Activated CD4-positive, alpha-beta memory T cell treated with anti-CD3 and anti-CD28 coated beads, Interleukin-2, amount 10 ng/mL, durations not matched to agents 7 days and 5 days (primary cell): ENCODE measurements at places on chromosomes 1 and 21. TPM values are rescaled to one million over a fixed set of nuclear protein-coding genes. Genes with fewer than 3 reads are reported as not detected.
A peak's percentile ranks its signal among the peaks of the same experiment; 100 is the strongest.

The TAF1A gene
- 9.1 TPM for total RNA-seq

The LRRC39 gene
- 0.60 TPM for total RNA-seq

- DNase-seq = no peak
- no peak overlapping the region for H3K27ac ChIP-seq
- no peak overlapping the region for H3K4me3 ChIP-seq
- H3K36me3 ChIP-seq = peaks cover 5% of the 10 kb centered on the region
- H3K4me1 ChIP-seq = no peaks in the 10 kb centered on the region
These were observed 18.0 kb upstream of the TMEM52 start for GRCh38 chr1:1937061-1937460.

DNA sequence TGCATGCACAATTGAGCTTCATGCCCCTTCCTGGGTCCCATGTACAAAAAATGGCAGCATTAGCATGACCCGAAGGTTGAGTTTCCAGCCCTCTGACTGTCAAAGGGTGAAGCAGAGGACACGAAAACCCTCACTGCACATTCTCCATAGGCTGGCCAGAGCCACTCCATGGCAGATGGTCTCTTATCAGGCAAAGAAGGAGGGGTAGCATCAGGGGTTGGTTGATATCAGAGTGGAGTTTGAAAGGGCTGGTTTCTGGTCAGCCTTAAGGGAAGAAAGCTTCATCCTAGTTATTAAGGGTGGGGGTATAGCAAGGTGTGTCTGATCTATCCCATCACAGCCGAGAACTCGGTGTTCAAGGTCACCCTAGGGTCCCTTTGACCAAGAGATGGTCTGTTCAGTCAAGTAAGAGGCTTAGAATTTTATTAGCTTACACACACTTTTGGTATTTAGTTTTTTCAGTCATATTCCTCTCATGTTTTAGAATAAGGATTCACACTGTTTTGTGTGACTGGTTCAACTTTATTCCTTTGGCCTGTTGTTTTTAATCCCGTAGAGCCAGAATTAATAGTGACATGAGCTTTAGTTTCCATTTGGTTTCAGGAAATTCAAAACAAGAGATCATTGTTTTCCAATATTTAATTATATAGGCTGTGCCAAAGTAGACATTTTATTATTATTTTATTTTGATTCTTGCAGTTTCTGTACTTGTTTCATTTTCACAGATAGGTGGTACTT, 199.9 kb upstream of the FMN2 start:
- no peak overlapping the region for H3K4me3 ChIP-seq
- peaks cover 2% of the 10 kb centered on the region for H3K4me1 ChIP-seq
- no peaks in the 10 kb centered on the region for H3K36me3 ChIP-seq
- H3K27me3 ChIP-seq = peaks cover 5% of the 10 kb centered on the region
- no peak for DNase-seq

DNA sequence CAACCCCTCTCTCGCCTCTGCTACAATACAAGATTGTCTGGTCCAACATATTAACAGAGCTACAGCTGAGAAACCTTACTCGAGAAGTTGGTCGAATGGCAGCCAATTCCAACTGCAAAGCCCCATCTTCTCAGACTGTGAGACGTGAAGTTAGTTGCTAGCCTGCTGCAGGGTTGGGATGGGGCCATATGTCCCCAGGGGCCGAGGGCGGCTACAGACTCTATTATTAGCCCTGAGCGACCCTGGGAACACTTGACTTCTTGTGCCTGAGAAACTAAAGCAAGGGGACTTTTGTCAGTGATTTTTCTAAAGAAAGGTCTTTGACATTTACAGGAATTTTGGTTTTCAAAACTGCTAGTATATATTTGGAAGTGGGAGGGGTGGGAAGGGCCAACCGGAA, 13.7 kb downstream of the NCF2 start:
- peaks cover 13% of the 10 kb centered on the region for H3K36me3 ChIP-seq
- H3K27me3 ChIP-seq = peaks cover 2% of the 10 kb centered on the region
- DNase-seq = no peak
- no peak overlapping the region for H3K27ac ChIP-seq
- H3K4me1 ChIP-seq = peaks cover 17% of the 10 kb centered on the region

DNA sequence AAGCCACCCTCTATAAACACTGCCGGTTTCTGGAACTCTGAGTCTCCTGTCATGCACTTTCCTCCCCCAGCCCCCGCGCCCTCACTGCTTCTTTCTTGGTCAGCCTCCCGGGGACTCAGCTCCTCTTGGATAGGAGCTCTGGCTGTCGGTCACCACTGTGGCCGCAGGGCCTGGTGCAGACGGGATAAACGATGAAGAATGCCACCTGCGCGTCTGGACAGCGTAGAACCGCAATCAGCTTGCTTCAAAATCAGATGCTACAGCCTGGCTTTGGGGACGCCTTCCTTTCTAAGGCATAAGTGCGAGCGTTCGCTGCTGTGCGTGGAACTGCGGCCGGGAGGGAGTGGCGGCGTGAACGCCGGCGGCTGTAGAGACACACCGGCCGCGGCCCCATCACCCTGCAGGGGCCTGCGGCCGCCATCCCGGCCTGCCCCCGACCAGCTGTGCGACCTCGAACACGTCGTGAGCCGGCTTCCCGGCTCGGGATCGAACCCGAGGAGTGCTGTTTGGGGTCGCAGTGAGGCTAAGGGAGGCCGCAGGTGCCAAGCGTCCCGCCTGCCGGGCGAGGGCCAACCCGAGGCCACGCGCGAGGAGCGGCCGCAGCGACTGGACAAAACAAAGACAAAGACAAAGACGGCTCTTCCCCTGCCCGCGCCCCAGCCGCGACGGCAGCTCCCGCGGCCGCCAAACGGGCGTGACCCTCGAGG, 688 bp downstream of the PTTG1IP start:
- H3K27ac ChIP-seq = peak overlapping the region; percentile 77
- DNase-seq = no peak
- H3K4me3 ChIP-seq = peak overlapping the region; percentile 93
- H3K36me3 ChIP-seq = peaks cover 22% of the 10 kb centered on the region
- H3K4me1 ChIP-seq = peaks cover 67% of the 10 kb centered on the region
- H3K27me3 ChIP-seq = no peaks in the 10 kb centered on the region

- H3K36me3 ChIP-seq = peaks cover 20% of the 10 kb centered on the region
These were observed 1.3 kb downstream of the CRYZ start for GRCh38 chr1:74731399-74732052.

DNA sequence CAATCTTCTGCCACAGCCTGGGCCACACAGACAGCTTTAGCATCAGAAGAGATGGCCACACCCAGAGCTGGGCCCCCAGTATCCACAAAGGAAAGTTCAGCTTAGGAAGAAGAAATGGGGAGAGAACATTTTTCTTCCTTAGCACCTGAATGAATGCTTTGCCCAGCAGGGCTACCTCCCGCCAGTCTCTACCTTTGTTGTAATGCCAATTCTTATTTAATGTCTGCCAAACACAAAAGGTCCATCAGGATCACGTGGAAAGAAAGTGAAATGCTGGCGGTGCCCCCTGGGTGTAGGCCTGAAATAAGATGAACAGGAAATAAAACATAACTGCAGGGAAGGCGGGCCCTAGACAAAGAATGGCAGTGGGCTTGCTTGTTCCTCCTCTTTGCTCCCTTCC, 125.6 kb downstream of the CACNA1E start:
- peaks cover 3% of the 10 kb centered on the region for H3K27me3 ChIP-seq
- no peaks in the 10 kb centered on the region for H3K36me3 ChIP-seq
- DNase-seq = no peak
- H3K4me3 ChIP-seq = no peak overlapping the region

DNA sequence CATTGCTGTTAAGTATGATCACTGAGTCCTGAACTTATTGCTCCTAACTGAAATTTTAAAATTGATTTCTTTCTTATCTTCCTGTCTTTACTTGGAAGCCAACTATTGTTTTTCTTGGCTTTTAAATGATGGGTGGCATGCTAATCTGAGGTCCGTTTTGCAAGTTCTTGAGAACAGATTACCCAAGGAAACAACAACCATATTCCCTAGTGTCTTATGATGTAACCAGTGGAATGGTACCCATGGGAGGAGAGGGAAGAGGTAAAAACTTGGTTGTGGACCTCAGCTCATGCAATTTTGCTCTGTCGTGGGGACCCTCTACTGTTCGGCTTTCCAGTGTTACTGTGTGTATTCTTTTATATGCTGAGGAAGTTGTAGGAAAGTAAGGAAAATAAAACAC, 454.8 kb upstream of the ADAMTS5 start:
- no peaks in the 10 kb centered on the region for H3K27me3 ChIP-seq
- H3K27ac ChIP-seq = no peak overlapping the region
- DNase-seq = no peak
- no peaks in the 10 kb centered on the region for H3K4me1 ChIP-seq
- H3K36me3 ChIP-seq = no peaks in the 10 kb centered on the region
- H3K4me3 ChIP-seq = no peak overlapping the region

DNA sequence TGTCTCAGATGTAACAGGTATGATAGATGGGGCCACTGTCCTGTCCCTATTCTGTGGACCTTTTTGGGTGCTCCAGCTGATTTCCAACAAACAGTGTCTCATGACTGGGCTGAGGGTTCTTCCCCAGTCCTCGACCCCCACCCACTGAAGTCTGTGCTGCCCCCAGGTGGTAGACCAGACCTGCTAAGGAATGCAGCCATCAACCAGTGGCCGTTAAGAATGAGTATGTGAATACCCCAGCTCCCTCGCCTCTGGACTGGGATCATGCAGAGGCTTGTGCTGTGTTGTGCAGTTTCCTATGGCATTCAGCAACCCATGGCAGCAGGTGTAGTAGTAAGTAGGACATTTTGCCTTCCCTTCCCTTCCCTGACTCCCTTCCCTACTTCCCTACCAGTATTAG, 183.1 kb upstream of the KAZN start:
- H3K27me3 ChIP-seq = no peaks in the 10 kb centered on the region
- no peak overlapping the region for H3K4me3 ChIP-seq
- H3K36me3 ChIP-seq = no peaks in the 10 kb centered on the region
- DNase-seq = no peak

DNA sequence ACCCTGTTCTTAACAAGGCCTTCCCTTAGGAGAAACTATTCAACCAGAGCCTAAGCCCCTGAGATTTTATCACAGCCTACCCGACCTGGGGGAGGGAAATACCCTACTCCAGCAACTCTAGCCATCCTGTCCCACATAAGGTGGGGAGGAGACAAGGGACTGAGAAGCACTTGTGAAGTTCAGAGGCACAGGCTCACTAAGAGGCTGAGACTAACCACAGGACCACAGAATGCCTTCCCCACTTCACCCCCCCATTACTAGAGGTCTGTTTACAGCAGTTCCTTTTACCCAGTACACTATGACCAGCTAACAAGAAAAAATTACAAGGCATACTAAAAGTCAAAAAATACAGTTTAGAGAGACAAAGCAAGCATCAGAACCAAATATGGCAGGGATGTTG, 86.8 kb downstream of the TEX35 start:
- no peak overlapping the region for H3K27ac ChIP-seq
- DNase-seq = no peak
- no peak overlapping the region for H3K4me3 ChIP-seq
- no peaks in the 10 kb centered on the region for H3K4me1 ChIP-seq
- no peaks in the 10 kb centered on the region for H3K36me3 ChIP-seq

- H3K36me3 ChIP-seq = no peaks in the 10 kb centered on the region
- H3K27ac ChIP-seq = no peak overlapping the region
- peaks cover 4% of the 10 kb centered on the region for H3K27me3 ChIP-seq
- no peak for DNase-seq
These were observed 132.7 kb upstream of the IPO9 start for GRCh38 chr1:201696217-201696761.

The ESRRG gene
- total RNA-seq = not detected

The DYNLT5 gene
- total RNA-seq = not detected

The TRAF5 gene
- 68.4 TPM for total RNA-seq

DNA sequence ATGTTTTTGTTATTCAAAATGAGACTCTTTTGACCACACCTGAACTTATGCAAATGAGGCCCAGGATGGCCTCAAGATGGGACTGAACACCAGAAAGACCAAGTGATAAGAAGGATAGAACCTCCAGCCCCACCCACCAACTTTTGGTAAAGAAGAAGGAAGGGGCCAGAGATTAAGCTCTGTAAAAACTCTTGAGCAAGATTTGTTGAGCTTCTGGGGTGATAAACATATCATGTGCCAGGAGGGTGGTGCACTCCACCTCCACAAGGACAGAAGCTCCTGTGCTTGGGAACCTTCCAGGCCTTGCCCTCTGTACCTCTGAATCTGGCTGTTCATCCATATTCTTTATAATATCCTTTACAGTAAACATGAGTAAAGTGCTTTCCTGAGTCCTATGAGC, 5.3 kb downstream of the RSPH1 start:
- peaks cover 56% of the 10 kb centered on the region for H3K27me3 ChIP-seq
- H3K4me3 ChIP-seq = no peak overlapping the region
- no peak for DNase-seq
- no peak overlapping the region for H3K27ac ChIP-seq
- H3K4me1 ChIP-seq = peaks cover 7% of the 10 kb centered on the region
- H3K36me3 ChIP-seq = peaks cover 4% of the 10 kb centered on the region

DNA sequence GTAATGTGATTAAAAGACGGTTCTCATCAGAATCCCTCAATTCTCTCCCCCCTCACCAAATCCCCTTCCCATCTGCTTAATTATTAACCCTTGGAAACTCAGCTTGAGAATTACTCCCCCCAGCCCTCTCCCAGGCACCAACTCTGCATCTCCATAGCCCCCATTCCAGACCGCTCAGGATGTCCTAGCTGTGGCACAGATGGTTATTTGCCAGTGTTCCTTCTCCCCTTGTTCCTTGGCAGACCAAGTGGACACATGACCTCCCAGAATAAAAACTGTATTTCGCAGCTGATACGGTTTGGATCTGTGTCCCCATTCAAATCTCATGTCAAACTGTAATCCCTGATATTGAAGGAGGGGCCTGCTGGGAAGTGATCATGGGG, 14.6 kb downstream of the HENMT1 start:
- no peaks in the 10 kb centered on the region for H3K27me3 ChIP-seq
- peaks cover 70% of the 10 kb centered on the region for H3K4me1 ChIP-seq
- peak overlapping the region; percentile 98 for H3K27ac ChIP-seq
- no peak for DNase-seq
- H3K4me3 ChIP-seq = peak overlapping the region; percentile 65

- no peak for DNase-seq
- no peak overlapping the region for H3K27ac ChIP-seq
- no peaks in the 10 kb centered on the region for H3K4me1 ChIP-seq
- H3K4me3 ChIP-seq = no peak overlapping the region
These were observed 593.4 kb upstream of the ZP4 start for GRCh38 chr1:238484121-238484520.

- no peak overlapping the region for H3K4me3 ChIP-seq
- DNase-seq = no peak
- no peaks in the 10 kb centered on the region for H3K36me3 ChIP-seq
- no peak overlapping the region for H3K27ac ChIP-seq
These were observed 109.4 kb downstream of the UCHL5 start for GRCh38 chr1:192949783-192950182.

DNA sequence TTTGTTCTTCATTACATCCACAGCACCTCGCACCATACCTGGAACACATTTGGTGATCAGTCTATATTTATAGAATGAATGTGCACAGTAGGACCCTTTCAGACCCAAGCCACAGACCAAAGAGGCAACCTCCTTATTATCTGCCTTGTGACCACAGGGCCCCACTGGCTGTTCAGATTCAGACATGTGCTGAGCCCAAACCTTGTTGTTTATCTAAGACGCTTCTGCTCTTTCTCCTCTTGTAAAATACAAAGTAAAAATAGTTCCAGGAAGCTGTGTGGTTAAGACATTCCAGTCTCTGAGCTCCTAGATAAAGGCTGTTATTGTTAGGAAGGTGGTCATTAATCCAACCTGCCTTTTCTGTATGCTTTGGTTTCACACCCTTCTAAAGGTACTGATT, 3.6 kb upstream of the SCMH1 start:
- peaks cover 7% of the 10 kb centered on the region for H3K27me3 ChIP-seq
- no peak overlapping the region for H3K27ac ChIP-seq
- peaks cover 22% of the 10 kb centered on the region for H3K4me1 ChIP-seq
- H3K36me3 ChIP-seq = peaks cover 3% of the 10 kb centered on the region
- no peak overlapping the region for H3K4me3 ChIP-seq
